Activated T-helper 1 cell treated with anti-CD3 and anti-CD28 coated beads, Interleukin-2, amount 50 U/mL, for 16 hours (primary cell): ENCODE measurements at places on chromosomes 1 and 21.

- DNase-seq = no peak
Measured at GRCh38 chr1:71650119-71650518, 569.3 kb upstream of the ZRANB2 start.

DNA sequence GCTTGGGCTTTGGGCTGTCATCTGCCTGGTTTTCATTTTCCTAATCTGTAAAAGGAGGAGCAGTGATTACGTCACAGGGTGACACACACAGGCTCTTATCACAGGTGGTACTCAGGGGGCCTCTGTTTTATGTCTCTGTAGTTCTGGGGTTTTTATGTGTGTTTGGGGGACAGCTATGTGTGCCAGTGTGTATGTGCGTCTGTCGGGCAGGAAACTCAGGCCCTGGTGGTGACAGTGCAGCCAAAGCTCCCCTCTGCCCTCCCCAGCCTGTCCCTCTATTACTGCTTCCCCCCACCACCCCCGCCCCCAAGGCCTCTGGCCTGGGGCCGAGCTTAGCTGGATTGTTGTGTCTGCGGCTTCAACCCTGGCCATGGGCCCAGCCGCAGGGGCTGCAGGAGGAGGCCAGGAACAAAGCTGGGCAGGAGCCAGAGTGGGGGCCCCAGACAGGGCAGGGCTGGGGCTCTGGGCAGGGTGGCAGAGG, 13.3 kb downstream of the MFAP2 start:
- DNase-seq = no peak

GRCh38 chr1:184315254-184315653, 71.6 kb upstream of the C1orf21 start:
- DNase-seq = no peak

DNA sequence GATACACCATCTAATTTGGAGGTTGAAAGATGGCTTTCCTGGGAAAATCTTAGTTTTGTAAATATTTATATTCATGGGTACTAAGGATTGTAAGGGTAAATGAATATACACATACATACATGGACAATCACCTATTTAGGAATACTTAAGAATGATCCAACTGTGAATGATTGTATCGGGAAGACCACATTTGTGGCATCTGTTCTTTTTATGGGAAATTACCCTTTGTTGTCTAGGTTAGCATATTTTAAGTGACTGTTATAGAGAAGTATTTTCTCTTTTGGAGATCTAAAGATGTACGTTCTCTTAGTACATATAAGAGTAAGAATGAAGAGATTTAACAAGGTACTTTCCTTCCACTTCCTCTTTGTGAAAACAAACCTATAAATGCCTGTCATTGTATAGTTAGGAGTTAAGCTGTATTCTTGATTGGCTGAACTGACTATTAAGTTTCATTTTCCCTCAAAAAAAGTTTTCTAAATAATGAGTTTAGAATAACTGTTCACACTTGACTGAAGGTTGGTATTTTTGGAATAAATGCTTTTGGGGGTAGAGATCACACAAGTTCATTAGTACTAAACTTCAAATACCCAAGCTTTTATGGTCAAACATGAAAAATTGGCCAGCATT, 26.7 kb downstream of the SNX7 start:
- no peak for DNase-seq

GRCh38 chr1:226604560-226605317, 56.2 kb downstream of the STUM start:
- DNase-seq = no peak

DNA sequence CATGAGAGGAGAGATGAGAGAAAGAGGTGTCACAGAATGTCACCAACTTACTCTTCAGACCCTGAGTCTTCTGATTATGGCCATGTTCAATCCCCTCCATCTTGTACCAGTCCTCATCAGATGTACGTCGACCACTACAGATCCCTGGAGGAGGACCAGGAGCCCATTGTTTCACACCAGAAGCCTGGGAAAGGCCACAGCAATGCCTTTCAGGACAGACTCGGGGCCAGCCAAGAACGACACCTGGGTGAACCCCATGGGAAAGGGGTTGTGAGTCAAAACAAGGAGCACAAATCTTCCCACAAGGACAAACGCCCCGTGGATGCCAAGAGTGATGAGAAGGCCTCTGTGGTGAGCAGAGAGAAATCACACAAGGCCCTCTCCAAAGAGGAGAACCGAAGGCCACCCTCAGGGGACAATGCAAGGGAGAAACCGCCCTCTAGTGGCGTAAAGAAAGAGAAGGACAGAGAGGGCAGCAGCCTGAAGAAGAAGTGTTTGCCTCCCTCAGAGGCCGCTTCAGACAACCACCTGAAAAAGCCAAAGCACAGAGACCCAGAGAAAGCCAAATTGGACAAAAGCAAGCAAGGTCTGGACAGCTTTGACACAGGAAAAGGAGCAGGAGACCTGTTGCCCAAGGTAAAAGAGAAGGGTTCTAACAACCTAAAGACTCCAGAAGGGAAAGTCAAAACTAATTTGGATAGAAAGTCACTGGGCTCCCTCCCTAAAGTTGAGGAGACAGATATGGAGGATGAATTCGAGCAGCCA, 8.0 kb downstream of the ELOA start:
- DNase-seq = no peak

- no peak for DNase-seq
Measured at GRCh38 chr1:78170859-78171258, 125.1 kb downstream of the GIPC2 start.

DNA sequence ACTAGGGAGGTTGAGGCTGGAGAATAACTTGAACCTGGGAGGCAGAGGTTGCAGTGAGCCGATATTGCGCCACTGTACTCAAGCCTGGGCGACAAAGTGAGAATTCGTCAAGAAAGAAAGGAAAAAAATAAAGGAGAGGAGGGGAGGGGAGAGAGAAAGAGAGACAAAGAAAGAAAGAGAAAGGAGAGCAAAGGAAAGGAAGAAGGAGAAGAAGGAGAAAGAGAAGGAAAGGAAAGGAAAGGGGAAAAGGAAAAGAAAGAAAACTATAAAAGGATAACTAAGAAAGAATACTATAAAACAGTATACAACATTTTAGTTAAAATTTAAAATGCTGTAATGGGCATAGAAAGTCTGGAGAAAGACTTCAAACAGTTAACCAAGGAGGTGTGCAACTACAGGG, 33.6 kb downstream of the EIF4G3 start:
- DNase-seq = no peak

DNA sequence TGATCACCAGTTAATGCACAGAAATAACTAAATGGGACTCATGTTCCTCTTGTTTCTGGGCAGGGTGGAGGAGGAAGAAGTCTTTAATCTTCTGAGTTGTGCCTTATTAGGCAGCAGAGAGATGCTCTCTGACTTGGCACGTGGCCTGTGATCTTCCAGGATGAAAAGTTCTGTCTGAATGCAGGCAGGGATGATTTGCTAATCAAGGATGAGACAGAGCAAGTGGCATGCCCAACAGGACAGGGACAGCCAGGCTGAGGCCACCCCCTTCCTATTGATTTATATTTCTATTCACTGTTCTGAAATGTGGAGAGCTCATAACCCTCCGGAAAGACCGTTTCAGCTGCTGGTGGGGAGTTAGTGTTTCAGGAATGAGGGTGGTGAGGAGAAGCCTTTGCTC, 477.8 kb upstream of the CAMK1G start:
- DNase-seq = no peak

DNA sequence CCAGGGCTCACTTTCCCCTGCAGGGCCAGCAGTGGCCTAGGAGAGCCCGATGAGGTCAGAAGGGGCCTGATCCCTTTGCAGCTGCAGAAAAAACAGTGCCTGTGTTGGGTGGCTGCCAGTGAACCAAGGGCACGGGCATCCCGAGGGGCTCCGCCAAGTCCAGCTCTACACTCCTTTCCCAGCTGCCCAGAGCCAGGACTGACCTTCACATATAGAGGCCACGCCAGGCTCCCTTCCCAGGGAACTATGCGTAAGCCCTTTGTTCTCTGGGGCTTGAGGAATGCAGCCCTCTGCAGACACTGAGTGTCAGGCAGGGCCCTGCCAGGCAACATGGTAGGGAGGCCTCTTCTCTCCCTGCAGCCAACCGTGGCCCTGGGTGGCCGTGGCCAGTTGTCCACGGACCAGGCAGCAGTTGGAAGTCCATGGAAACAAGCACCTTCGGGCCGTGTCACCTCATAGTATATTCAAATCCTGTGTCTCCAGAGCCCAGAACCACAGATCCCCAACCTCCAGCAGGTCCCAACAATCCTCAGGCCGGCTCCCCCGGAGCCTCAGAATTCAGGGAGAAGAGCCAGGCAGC, 194.0 kb downstream of the NPHP4 start:
- DNase-seq = no peak

- DNase-seq = no peak
Measured at GRCh38 chr1:32028746-32029145, 15.1 kb downstream of the KHDRBS1 start.

DNA sequence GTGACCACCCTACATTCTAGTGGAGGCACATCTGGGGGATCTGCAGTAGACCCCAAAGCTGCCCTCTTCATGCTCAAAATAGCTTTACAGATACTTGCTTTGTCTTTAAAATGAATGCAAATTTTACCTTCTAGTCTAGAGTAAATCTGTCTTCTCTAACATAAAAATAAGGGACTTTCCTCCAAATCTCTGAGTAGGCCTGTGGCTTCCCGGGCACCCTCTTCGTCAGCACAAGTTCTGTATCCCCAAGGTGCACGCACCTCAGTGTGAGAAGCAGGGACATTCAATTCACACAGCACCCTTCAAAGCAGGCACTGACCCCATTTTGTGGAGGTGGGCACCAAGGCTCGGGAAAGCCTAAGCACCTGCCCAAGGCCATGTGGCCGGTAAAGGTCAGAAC, 19.0 kb downstream of the MEF2D start:
- DNase-seq = no peak

DNA sequence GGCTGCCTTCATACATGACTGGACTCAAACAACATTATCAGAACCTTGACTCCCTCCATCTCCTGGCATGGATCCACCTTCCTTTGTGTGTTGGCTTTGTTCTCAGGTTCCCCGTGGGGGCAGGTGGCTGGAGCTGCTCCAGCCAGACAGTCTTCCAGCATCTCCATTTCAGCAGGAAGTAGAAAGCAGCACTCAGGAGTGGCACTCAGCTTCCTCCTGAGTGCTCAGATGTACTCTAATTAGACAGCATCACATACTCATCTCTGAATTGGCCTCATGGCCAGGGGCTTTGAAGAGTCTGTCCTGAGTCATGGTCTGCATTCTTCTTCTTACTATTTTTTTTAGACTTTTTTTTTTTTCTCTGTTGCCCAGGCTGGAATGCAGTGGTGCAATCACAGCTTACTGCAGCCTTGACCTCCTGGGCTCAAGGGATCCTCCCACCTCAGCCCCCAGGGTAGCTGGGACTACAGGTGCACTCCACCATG, 27.9 kb downstream of the OVAAL start:
- no peak for DNase-seq

DNA sequence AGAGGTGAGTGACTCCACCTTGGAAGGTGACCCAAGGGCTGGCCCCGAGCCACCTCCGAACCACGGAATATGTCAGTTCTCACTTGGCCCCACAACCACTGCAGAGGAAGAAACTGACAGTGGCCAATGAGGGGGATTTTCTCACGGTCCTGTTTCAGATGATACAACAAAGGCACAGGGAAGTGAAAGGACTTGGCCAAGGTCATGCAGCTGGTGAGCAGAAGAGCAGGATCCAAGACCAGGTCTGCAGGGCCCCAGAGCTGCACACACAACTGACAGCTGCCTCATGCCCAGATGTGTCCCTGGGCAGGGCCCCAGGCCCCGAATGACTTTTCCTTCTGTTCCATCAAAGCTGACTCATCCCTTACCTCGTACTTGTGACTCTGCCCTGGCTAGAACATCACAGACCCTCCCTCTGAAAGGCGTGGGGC, 25.8 kb upstream of the EVA1B start:
- no peak for DNase-seq

DNA sequence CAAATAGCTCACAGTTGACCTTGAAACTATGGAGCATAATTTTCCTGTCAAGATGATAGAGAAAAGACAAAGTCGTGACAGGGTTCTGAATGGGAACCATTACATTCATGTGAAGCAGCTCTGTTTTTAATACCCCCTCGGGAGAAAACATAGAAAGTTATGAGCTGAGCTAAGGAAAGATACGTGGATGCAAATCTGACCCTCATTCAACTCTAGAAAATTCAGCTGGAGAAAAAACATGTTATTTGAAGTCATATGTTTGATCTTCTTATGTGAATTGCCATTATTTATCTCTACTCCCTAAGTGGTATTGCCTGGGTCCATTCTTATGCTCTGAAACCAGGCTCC, 48.0 kb upstream of the LRRC52 start:
- DNase-seq = no peak

DNA sequence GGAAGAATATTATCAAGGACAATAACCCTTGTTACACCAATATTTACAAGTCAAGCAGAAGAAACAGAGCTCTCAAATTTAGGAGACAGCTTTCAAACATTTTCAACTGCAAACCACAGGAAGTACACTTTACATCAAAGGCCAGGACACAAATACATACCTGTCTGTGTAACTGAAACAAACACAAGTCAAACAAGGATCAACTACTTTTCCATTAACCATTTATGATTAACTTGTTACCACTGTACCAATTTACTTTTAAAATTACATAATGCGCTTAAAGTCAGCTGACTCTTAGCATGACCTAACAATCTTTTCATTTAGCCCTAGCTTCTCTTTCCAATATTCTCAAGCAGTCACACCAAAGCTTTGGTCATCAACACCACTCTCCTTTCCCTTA, 43.5 kb downstream of the TRIM33 start:
- no peak for DNase-seq

DNA sequence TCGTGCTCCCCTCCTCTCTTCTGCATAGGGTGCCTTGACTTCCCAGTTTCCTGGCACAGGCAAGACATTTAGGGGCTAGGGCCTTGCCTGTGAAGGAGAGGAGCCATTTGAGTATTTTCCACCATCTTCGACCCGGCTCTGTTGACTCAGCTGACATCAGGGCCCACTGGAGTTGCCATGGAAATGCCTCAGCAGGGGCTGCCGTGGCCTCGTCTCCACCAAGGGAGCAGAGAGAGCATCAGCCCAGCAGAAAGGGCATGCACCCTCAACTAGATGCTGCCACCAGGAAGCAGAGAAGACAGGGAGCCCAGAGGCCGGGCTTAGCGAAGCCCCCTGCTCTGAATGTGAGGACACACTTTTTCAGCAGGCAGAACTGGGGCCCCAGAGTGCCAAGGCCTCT, 101.9 kb upstream of the ACTL8 start:
- no peak for DNase-seq

- DNase-seq = no peak
Measured at GRCh38 chr1:40794974-40795715, 11.6 kb downstream of the KCNQ4 start.

DNA sequence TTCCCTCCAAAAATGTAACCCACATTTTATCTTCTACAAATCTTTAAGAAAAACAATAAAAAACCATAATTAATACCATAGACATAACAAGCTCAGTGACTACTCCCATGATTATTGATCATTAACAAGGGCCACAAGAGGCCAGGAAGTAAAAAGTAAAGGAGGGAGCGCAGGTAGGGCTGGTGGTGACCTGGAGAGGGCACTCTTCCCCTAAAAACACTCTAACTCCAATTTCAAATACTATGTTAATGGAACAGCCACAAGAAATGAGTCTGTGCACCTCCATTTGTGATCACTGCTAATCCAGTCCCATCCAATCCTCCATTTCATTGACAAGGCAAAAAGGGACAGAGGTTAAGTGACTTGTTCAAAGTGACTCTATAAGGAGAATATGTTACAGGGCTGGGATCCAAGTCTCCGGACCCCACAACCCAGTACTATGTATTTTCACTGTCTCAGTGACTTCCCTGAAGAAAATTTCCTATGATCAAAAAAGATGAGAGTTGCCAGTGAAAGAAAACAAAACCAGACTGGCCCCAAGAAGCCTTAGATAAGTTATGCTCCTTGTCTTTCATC, 41.2 kb upstream of the CFAP298 start:
- no peak for DNase-seq
